ENCODE measurements at places on chromosomes 4 and X.
A peak's percentile ranks its signal among the peaks of the same experiment; 100 is the strongest.

DNA sequence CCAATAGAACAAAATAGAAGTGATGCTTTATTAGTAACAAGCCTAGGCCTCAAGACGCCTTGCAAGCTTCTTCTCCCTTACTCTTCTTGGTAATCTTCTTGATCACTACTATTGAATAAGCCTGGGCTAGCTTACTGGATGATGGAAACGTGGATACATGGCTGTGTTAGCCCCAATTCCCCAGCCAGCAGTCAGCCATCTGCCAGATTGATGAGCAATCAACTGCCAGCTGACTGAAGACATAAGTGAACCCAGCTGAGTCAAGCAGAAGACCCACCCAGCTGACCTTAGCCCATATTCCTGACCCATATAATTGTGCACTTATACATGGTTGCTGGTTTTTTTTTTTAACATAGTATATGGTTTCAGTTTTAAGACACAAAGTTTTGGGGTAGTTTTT lies 130.4 kb downstream of the DHX15 start:
- no peak for DNase-seq

- DNase-seq, result peak; percentile 66
Measured at GRCh38 chrX:70998411-70999027, 67.6 kb upstream of the SLC7A3 start.

GRCh38 chr4:8427761-8428287 lies 12.7 kb downstream of the ACOX3 start:
- no peak for DNase-seq

GRCh38 chr4:107665001-107665400 lies 55.0 kb downstream of the PAPSS1 start:
- DNase-seq, result no peak

DNA sequence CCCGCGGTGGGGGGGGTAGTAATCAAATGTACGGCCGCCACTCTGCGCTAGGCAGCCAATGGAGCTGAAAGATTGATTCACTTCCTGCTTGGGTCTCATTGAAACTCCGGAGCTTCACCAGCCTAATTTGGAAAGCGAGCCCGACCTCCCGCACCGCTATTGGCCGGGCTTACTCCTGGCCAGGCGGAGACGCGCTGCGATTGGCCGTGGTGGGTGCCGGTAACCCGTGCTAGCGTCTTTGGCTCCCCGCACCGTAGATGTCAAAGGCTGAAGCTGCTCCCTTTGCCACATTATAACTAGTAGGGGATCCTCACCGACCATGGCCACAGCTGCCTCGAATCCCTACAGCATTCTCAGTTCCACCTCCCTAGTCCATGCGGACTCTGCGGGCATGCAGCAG lies at the start of gene POU3F4:
Gene POU3F4 (plus strand): TSS at position 285 of the 400 bp plus-strand sequence. CDS start 35 bp downstream, at position 320.
- DNase-seq, result no peak

DNA sequence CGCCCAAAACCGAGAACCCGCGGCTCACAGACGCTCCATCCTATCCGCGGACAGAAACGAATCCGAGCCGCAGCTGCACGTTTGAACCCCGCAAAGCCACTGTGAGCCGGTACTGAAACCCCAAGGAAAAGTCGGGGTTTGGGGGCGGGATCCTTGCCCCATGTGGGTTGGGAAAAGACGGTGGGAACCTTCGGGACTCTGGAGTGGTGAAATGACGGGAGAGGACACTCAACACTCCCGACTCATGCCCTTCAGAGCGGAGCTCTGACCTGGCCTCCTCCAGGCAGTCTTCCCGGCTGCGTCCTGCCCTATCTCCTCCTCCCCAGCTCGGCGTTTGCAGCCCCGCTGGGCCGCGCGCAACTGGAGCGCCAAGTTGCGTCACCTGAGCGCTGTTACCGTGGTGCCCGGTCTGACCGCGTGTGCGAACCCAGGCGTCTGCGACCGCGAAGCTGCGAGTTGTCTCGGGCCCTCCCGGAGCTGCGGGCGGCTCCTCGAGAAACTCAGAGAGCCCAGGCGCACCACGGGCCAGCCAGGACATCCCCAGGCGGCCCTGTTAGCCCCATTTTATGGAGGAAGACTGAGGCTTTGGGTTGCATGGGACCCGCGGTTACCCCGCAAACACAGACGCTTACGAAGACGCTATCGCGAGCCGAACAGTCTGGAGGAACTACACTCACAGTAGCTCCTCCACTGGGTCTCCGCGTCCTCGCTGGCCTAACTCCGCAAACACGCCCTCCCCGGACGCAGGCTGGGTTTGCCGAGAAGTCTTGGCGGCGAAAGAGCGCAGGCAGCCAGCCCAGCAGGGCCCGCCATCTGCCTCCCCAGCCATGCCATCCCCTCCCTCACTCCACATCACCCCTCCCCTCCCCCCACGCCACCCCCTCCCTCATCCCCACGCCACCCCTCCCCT lies 20.3 kb upstream of the HMX1 start:
- no peak for DNase-seq

DNA sequence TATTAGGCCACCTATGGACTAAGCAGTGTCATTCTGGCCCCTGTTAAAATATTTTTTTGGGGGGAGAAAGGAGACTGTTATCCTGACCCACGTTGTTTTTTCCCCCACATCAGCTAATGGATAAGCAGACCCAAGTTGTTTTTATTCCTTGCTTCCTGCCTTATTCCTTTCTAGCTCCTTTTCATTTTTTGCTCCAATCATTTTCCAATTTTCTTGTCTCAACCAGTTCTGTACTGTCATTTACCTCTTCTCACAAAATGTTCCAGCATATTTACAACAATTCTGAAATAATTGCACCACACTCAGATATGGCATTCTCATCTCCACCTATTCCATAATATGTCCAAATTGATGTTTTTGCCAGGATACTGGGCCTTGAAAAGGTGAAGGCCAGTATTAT lies 150.3 kb downstream of the NEXMIF start:
- no peak for DNase-seq

GRCh38 chr4:138014590-138015288 lies 227.4 kb downstream of the SLC7A11 start:
- no peak for DNase-seq

DNA sequence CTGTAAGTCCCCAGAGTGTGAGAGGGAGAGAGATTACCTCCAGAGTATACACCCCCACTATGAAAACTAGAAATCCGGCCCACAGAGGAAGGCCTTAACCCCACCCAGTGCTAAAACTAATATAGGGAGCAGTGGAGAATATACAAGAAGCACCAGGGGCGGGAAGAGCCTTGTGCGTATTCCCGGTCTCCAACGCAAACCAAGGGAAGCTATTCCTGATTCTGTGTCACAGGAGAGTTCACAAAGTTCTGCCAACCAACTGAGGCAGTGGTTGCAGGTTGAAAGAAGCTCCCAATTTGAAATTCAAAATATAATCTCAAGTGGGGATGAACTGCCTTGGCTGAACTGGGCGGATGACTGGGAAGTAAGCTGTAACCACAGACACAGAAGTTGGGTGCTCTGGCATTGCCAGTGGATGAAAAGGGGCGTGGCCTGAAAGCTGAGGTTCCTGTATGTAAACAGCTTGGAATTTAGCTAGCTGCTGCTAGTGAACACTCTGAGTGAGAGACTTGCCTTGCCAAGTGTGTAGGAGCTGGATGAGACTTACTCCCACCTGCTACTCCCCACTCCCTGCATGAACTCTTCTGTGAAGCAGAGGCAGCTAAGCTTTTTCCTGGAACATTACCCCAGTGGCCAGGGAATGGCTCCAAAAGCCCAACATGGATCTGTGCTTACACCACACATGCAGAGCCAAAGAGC lies 32.7 kb downstream of the ELF2 start:
- DNase-seq, result no peak

- no peak for DNase-seq
Measured at GRCh38 chrX:39957816-39958566, 139.8 kb downstream of the BCOR start.
